ENCODE measurements at places on chromosomes 12 and 14.

DNA sequence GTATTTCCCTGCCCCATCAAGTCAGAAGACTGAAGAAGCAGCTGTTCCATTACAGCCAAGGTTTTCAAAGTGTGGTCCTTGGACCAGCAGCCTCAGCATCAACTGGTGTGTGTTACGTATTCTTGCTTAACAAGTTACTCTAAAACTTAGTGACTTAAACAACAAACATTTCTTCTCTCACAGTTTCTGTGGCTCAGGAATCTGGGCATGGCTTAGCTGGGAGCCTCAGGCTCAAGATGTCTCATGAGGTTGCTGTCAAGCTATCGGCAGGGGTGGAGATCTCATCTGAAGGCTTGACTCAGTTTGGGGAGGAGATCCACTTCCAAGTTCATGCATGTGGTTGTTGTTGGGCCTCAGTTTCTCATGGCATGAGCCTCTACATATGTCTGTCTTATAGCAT lies 174.5 kb downstream of the KTN1 start:
- DNase-seq: no peak

GRCh38 chr12:61188801-61189595 lies 1071.2 kb upstream of the USP15 start:
- no peak for DNase-seq

- DNase-seq: no peak
Observed at GRCh38 chr14:20769421-20769820, 1.2 kb downstream of the EDDM3B start.

GRCh38 chr14:103393676-103394626 lies 8.7 kb downstream of the MARK3 start:
- DNase-seq: no peak

GRCh38 chr12:292186-292585 lies 29.6 kb upstream of the SLC6A13 start:
- no peak for DNase-seq

DNA sequence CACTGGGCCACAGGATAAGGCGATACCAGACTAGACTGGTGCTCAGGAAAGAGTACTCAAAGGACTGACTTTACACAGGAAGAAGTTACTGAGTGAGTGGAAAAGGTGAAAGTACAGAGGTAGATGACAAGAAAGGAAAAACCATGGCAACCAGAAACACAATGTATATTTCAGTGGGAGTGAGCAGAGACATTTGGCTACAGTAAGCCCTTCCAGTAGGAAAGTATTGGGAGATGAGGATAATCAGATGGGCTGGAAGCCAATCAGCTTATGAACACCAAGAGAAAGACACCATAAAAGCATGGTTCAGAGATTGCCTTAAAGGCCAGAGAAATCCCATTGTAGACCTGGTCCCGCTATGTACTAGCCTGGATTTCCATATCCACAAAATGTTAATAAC lies 51.6 kb downstream of the TMTC1 start:
- no peak for DNase-seq

GRCh38 chr12:79673354-79673753 lies 17.4 kb downstream of the PAWR start:
- DNase-seq: no peak

DNA sequence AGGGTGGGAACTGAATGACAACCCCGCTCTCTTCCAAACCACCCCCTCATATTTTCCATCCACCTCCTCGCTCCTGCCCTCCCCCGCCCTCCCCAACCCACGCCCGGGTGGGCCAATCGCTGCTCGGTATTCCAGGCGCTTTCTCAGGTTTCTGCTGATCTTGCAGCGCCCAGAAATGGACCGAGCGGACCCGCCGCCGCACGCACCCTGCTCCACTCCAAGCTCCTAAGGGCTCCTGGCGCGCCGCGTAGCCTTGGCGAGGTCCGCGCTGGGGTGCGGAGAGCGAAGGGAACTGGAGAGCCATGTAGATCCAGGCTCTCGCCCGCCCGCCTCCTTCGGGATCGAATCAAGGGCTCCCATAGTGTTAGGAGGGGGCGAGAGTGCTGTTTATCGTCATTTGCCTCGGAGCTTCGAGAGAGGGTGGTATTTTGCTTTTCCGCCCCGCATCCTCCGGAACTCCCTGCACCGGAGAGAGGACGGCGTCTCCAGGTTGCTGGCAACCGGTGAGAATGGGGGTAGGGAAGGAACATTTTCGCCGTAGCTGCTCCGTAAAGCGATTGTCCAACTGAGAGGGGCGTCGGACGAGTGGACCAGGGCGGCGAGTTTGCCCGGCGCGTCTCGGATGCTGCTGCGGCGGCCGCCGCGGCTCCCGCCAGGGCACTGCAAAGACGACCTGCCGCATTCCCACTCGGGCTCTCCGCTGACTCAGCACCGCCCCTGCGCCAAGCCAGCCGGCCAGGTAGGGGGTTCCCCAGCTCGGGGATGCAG lies at the start of gene KCNA1:
Gene KCNA1 (plus strand): TSS at position 172 of the 768 bp plus-strand sequence. CDS start 1,474 bp downstream, outside the sequence.
- no peak for DNase-seq

- no peak for DNase-seq
Observed at GRCh38 chr12:72982356-72982755, 710.2 kb downstream of the TRHDE start.

DNA sequence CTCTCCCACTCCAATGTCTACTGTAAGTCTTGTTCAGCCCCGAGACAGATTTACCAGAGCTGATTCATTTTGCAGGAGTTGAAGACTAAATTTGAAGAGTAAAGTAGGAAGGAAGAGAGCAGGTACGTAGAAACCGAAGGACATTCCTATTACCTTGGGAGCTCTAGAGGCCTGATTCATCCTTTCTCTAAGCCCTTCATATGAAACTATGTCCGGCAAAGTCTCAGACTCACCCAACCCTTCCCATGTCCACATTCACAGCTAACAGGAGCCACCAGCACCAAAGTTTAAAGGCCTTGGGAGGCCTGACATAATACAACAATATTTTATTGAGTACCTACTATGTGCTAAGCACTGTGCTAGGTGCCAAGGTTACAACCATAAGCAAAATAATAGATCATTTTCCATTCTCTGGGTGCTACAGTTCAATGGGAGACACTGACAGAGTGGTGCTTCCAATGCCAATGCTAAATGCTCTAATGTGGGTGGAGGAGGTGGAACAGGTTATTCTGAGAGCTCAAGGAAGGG lies 86.6 kb downstream of the PHLDA1 start:
- DNase-seq: no peak

GRCh38 chr12:113732916-113733315 lies 233.2 kb downstream of the RBM19 start:
- DNase-seq: no peak

DNA sequence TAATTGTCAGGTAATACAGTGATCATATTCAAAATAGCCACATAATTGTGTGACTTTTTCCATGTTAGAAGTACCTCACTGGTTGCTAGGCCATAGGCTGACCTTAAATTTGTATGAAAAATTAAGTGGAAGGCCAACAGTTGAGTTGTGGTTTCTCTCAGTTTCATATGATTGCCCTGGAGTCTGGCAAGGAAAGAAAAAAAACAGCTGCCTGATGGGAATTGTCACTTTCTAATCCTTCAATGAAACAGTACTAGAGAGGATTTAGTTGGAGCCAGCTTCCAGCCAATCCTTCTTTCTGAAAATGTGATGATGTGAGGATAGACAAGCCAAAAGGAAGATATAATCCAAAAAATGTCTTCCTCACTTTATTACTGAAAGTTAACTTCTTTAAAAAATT lies 113.6 kb downstream of the ALX1 start:
- no peak for DNase-seq

GRCh38 chr12:98644712-98645571 lies at the start of the genes APAF1 and IKBIP:
Gene APAF1, plus strand, starts transcription at chr12:98645290. Its CDS starts 3,070 bp downstream, at chr12:98648360.
Gene IKBIP, minus strand, starts transcription at chr12:98644788. Its CDS starts 87 bp downstream, at chr12:98644701.
- peak; percentile 93 for DNase-seq

GRCh38 chr14:103625356-103626095 lies 3.5 kb upstream of the KLC1 start:
- no peak for DNase-seq

- no peak for DNase-seq
Observed at GRCh38 chr12:57031138-57031725, 14.9 kb upstream of the TAC3 start.
